Anterior cingulate cortex (tissue), 58 donors: ENCODE measurements at places on chromosomes 4 and X.

- no peak for DNase-seq
Measured at GRCh38 chr4:92099861-92100260, 203.9 kb upstream of the GRID2 start.

DNA sequence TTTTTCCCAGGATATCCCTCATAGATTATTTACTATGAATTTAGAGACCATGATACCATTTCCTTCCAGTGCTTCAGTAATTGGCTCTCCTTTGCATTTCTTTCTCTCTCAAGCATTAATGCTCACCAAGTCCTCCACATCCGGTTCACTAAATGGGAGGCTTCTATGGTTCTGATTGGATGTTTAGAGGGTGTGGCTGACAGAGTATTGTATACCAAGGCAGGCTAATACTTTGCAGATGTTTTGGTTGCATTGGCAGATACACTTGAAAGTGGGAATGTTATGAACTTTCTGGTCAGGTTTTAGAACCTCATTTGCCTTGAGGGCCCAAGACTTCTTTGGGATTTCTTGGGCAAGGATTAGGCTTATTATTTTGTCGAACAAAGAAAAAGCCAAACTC lies 24.2 kb downstream of the CBLL2 start:
- DNase-seq = no peak

DNA sequence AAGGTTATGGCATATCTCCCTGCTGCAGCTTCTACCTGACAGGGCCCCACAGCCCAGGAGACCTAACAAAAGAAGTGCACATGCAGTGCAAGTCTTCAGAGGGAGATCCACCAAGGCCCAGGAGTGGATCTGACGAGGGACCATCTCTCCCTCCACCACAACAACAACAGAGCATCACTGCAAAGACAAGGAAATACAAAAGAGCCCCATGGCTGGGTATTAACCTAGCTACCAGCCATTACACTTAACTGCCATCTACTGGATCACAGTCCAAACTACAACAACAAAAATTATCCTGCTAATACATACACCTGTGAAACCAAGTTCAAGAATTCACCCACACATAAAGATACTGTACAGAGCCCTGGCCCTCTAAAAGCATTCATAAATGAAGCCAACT lies 280.2 kb upstream of the SLC7A11 start:
- DNase-seq = no peak

GRCh38 chr4:59222221-59222620 lies 1977.9 kb upstream of the ADGRL3 start:
- no peak for DNase-seq

- no peak for DNase-seq
Measured at GRCh38 chr4:82652062-82652461, 90.3 kb upstream of the TMEM150C start.

- DNase-seq = no peak
Measured at GRCh38 chrX:53190363-53190960, 34.5 kb downstream of the KDM5C start.
